ENCODE measurements at places on chromosomes 16 and 17. TPM values are rescaled to one million over a fixed set of nuclear protein-coding genes. Genes with fewer than 3 reads are reported as not detected.
A peak's percentile ranks its signal among the peaks of the same experiment; 100 is the strongest.

Gene KRTAP3-1
- total RNA-seq: not detected

Gene TMEM107
- 27.2 TPM for total RNA-seq

Gene RSAD1
- 45.4 TPM for total RNA-seq

Gene RNF43
- 101 TPM for total RNA-seq

Gene KRT36
- total RNA-seq: not detected

Gene MEIOB
- total RNA-seq: not detected

Gene RGS11
- total RNA-seq: 6.1 TPM

Gene KRTAP4-6
- not detected for total RNA-seq

Gene SMIM36
- total RNA-seq: not detected

Gene SPNS3
- total RNA-seq: 1.1 TPM

Gene SLC22A31
- not detected for total RNA-seq

Gene CYB561
- 88.1 TPM for total RNA-seq

Gene IGFALS
- not detected for total RNA-seq

Gene GALR2
- total RNA-seq: not detected

Gene TPSB2
- total RNA-seq: 14.9 TPM

Gene C16orf54
- total RNA-seq: 4.6 TPM

GRCh38 chr17:49210158-49211029, at the start of the genes ABI3 and GNGT2:
ABI3 (plus strand) TSS chr17:49210707; CDS start chr17:49210725, 18 bp downstream.
GNGT2 (minus strand) TSS chr17:49210574; CDS start chr17:49207422, 3,152 bp downstream.
- DNase-seq: no peak

- DNase-seq: peak; percentile 91
Observed at GRCh38 chr16:4288148-4288921, 15.5 kb upstream of the TFAP4 start.

- no peak for DNase-seq
Observed at GRCh38 chr16:57865746-57866528, 63.6 kb upstream of the KIFC3 start.

DNA sequence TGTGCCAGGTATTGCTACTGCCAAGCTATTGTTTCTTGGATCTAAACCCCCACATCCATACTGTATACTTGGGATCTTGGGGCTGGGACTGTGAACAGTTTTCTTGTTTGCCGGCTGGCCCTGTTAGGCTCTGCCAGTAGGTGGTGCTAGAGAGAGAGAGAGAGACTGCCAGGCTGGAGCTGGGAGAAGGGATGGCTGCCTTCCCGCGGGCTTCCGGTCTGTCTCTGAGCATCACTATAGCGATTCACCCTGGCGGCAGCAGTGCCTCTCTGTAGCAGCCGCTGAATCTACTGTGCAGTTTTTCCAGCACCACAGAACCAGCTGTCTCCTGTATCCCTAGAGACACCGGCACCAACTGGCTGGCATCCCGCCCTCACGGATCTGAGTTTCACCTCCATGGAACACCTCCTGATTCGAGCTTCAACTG, 201.2 kb downstream of the UTP18 start:
- no peak for DNase-seq

- DNase-seq: no peak
Observed at GRCh38 chr16:5581908-5582307, 484.3 kb upstream of the EEF2KMT start.

DNA sequence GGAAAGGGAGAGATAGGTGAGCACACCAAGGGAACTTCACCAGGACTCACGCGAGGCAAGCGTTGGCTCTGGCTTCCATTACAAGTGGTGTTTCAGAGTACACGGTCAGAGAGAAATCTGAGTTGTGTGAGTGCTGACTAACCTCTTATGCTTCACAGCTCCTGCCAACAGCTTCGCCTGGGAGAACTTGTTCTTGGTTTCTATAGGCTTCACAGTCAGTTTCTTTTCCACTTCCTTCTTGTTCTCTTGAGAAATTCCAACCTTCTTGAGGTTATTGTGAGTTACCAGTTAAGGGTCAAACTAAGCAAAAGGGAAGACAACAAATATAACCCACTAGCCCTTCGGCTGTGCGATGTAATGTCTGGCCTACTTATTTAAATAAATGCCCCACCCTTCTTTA, 18.9 kb downstream of the PSME3IP1 start:
- no peak for DNase-seq

GRCh38 chr16:85607321-85607765, 5.8 kb upstream of the GSE1 start:
- peak; percentile 57 for DNase-seq

- peak; percentile 22 for DNase-seq
Observed at GRCh38 chr17:6567528-6568183, 11.3 kb upstream of the PITPNM3 start.

GRCh38 chr16:16182918-16183317, 40.4 kb downstream of the ABCC6 start:
- DNase-seq: no peak

DNA sequence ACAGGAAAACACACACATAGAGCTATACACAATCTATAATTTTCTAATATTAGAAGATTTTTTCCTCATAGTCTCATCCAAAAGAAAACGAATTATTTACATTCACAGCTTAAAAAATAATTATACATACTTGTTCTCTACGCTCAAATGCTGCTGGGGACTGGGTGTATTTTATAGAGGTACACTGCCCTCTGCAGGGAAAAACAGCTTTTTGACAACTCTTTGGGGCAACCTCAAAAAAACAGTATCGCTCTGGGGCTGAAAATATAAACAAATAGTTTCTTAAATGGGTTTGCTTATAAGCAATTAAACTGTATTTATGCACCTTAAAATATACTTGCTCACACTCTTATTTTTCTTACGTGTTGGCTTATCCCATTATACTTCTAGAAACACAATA, 261.8 kb upstream of the PSMD7 start:
- no peak for DNase-seq

DNA sequence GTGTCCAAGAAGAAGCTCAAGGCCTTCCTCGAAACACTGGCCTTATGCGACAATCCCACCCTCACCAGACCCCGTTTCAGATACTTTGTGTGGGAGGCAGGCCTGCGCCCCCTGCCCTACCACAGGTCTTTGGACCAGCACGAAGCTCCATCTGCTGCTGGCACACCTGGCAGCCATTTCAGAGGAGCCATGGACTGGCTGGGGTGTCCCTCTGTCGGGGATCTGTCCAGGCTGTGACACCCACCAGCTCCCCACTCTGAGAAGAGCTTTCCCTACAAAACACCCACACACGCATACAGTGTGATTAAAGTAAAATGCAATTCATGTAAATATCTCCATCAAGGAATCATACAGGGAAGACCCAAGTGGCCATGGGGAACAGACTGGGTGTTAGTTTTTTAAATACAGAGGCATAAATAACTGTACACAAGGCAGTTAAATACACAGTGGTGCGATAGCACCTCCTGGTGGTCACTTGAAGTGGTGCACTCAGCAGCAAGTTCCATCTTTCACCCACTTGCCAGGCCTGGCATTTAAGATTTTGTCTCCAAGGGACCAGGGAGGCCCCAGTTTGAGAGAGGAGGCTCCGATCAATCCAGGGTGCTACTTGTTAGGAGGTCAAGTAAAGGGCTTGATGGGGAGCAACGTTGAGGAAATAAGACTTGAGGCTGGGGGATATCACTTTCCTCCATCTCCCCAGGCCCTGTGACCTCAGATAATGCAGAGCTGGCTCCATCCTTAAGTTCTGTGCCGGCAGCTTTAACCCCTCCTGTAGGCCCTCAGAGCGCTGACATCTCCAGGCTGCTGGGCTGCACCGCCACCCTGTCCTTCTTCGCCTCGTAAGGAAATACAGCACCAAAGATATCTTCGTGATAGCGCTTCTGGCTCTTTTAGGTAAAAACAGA, 43.6 kb downstream of the NOS2 start:
- peak; percentile 70 for DNase-seq

GRCh38 chr17:5950878-5951277, 119.3 kb upstream of the WSCD1 start:
- no peak for DNase-seq

GRCh38 chr17:42618442-42619150, 9.1 kb downstream of the TUBG1 start:
- DNase-seq: peak; percentile 37

DNA sequence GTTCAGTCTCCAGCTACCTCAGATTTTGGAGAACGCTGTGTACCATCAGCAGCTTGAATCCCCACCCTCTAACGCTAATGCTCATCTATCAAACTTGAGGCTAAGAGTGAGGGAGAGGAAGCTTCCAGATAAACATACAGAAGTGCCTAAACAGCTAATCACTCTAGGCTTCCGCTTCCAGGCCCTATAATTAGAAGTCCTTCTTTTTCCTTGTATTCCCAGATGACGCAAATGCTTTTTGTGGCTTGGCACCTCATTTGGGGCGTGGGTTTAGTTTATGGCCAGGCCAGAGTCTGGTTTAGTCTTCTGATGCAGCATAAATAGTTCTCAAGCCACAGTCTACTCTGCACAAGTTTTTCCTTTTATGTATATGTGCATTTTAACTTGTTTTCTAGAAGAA, 263.4 kb downstream of the BCAS3 start:
- peak; percentile 53 for DNase-seq

DNA sequence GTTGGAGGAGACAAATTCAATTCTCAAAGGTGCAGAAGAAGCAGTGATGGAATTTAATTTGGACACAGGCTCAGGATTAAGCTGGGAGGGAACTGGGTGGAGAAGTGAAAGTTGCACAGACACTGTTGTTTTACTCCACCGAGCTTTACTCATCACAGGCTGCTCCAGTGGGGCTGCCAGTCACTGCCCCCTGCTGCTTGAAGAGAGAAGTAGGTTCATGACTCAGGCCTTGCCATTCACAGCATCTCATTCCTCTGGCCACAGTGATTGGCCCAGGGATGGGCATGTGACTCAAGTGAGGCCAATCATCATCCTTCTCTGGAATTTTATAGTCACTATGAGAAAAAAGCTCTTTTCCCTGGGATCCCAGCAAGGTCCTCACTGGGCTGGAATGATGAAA, 11.8 kb downstream of the GNAO1 start:
- DNase-seq: peak; percentile 66

- no peak for DNase-seq
Observed at GRCh38 chr16:88194397-88195268, 188.1 kb upstream of the ZNF469 start.

DNA sequence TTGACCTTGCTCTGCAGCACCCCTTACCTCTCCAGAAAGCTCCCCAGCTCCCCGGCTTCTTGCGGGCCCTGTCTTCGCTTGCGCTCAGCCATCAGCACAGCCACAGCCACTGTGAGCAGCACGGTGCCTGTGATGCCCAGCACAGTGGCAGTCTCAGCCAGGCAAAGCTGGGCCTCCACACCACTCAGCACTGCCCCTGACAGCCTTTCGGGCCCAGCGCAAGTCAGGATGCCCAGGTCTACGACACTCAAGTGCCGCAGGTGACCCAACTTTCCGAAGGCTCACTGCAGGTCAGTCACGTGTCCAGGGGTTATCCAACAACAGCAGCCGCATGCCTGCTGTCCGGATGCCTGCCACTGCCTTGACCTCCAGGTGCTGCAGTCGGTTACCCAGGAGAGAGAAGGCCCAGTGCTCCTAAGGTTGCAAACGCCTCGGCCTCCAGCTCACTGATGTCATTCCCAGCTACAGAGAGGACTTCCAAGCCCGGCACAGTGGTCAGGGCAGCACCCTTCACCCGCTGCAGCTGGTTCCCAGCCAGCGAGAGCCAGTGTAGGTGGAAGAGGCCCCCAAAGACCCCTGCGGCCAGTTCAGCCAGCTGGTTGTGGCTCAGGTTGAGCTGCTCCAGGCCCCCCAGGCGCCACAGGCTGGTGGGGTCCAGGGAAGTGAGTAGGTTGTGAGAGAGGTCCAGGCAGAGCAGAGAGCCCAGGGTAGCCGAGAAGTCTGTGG, 8.9 kb upstream of the TMEM101 start:
- DNase-seq: no peak

DNA sequence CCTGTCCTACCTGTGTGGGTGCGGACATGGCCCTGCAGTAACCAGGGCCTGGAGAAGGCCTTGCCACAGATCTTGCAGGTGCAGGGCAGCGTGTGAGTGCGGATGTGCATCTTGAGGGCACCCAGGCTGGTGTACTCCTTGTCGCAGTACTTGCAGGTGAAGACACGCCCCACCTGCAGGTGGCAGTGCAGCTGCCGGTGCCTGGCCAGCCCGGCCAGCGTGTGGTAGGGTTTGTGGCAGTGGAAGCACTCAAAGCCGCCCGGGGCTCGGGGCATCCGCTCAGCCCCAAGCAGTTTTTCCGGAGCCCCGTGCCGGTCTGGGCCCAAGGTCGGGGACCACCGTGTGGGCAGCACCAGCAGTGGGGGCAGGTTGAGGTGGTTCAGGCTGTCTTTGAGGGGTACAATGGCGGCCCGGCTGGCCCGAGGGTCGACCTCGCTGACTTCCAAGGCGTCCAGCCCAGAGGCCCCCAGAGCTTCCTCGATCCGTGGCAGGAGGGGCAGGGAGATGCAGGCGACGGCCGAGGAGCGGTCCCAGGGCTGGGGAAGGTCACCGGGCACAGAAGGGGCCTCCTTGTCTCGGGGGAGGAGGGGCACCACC, 5.1 kb downstream of the SNAI3 start:
- DNase-seq: peak; percentile 93

GRCh38 chr16:66353055-66353454, 13.4 kb upstream of the CDH5 start:
- no peak for DNase-seq

GRCh38 chr16:12489357-12489990, 314.2 kb downstream of the CPPED1 start:
- DNase-seq: no peak

- DNase-seq: peak; percentile 64
Observed at GRCh38 chr16:11051879-11052808, 107.8 kb downstream of the CLEC16A start.

GRCh38 chr17:57144567-57144966, 59.5 kb downstream of the AKAP1 start:
- DNase-seq: no peak

DNA sequence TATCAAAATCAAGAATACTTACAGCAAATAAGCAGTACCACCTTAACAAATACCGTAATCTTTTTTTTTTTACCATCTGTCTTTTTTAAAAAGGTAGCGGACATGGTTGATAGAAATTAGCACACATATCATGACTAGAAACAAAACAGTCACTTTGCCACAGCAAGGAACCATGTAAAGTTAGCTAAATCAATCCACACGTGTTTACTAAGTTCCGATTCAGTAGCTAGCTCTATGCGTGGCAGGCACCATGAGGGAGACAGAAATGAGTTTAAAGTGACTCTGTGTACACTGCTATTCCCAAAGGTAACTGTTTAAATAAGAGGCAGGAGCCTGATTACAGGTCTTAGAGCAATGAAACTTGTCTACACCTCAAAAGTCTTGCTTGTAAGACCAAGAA, 108.6 kb downstream of the XYLT1 start:
- peak; percentile 34 for DNase-seq

DNA sequence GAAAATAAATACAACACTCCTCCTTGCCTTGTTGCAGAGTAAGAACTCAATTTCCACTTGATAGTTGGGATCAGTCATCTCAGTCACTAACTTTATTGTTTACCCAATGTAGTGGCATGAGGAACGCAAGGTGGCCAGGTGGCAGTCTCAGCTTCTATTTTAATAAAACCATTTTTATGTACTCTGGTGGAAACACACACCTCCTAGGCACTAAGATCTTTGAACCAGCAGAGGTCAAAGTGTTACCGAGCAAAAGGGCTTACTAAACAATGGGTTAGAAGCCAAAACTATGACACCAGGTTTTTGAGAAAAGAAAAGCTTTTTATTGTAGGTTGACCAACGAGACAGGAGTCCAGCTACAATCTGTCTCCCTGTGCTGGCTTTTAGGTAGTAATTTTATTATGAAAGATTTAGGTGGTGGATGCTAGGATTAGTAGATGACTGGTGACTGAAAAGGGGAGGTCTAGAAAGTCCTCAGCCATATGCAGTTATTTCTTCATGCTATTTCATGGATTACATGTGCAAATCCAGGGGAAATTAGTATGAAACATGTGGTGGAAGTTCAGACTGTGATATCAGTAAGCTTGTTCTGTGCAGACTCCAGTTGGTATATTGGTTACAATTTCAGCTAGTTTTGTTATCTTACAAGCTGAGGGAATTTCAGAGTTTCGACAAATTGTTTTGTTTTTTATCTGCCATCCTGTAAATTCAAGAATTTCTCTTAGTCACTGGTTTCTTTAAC, 122.3 kb downstream of the PCTP start:
- DNase-seq: no peak

Data from Peyer's patch (tissue), 4 donors.